Mononuclear cell (primary cell): ENCODE measurements at places on chromosomes 2 and 18. TPM values are rescaled to one million over a fixed set of nuclear protein-coding genes. Genes with fewer than 3 reads are reported as not detected.

The SP5 gene
- not detected for total RNA-seq

The CFAP65 gene
- total RNA-seq: 0.10 TPM

The ADCYAP1 gene
- total RNA-seq: not detected

The AMER3 gene
- total RNA-seq: not detected

The HNMT gene
- 42.2 TPM for total RNA-seq

The WNT10A gene
- total RNA-seq: 1.5 TPM
